Fibroblast of skin of left biceps (primary cell): ENCODE measurements at places on chromosomes 5 and 9.

DNA sequence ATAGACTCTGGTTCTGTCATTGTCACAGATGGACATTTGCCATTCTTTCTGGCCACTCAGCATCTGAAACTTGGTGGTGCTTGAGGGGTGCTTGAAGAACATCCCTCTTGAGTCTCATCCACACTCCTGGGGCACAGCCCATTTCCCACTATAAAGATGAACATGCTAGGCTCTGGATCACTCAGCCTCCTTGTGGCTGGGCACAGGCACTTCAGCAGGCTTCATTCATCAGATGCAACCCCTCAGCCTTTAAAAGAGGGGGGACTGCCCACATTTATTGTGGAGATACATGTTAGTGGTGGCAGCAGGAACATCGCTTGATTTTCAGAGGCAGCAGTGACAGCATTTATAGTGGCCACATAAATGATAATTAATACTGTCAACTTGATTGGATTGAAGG, 124.7 kb upstream of the NIPBL start:
- DNase-seq, result no peak

DNA sequence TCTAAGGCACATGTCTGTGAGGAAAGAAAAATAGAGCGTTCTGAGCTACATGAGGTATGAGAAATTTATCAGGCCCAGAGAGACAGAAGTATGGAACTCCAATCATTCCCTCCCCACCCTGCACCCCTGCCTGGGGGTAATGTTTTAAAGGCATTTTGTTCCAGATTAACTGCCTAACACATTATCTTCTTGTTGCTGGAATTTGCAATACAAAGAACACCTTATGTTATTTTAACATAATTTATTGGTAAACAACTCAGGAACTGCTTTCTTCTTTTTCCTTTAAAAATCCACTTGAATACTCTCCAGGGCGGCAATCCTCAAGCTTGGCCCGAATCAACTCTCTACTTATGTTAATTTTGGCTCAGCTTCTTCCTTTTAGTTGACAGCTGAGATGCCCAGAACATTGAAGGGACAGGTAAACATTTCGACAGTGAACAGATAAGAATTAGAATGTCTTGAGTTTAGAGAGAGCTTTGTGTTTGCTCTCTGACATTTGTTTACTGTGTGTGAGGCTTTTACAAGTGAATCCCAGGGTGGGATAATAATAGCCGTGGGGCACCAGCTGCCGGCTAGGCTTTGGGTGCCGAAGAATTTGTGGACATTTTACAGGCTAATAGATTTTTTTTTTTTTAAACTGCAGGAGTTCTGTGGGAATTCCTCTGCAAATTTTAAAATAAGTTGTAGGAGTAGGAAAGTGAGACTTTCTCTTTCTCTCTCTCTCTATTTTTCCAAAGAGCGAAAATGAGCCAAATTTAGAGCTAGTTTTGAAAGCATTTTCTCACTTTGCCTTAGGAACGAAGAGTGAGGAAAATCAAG, 96.4 kb upstream of the TAF11L2 start:
- no peak for DNase-seq

- no peak for DNase-seq
Observed at GRCh38 chr5:74919487-74919886, 53.3 kb upstream of the FAM169A start.

DNA sequence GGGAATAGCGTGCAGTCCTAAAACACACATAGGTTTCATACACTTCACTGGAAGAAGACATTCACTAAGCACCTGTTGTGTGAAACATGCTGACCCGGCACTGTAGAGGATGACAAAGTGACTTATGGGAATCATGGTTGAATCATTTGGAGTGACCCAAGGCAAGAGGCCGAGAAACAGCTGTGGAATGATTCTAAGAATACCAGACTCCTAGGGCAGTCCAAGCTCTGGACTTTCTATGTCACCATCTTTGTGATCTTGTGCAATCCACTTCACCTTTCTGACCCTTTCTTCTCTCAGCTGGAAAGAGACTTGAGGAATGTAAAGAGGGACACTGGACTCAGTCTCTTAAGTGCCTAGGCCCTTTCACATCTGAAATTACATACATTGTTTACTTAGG, 13.1 kb downstream of the MSANTD3 start:
- no peak for DNase-seq

DNA sequence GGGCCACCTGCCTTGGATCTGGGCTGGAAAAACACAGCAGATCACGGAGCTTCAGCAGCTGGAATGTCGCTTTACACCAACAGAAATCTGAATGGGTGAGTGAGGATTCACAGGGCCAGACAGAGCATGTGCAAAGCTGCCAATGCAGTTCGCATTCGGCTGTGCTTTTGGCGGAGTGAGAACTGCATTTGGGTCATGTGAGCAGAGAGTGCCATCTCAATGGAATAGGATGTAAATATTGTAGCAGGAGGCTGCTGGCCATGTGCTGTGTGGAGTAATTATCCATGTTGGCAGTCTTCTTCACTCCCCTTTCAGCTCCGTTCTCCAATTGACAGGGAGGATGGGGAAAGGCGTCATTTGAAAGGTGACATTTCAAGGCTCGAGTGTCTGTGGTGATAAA, at the start of gene ANKRD55:
TSS of gene ANKRD55 (minus strand) at position 101 of the 400 bp plus-strand sequence. CDS start 417 bp downstream, outside the sequence.
- no peak for DNase-seq

GRCh38 chr9:120873512-120873911, 3.5 kb downstream of the PHF19 start:
- no peak for DNase-seq

GRCh38 chr9:73180403-73180802, 28.7 kb downstream of the ANXA1 start:
- peak; percentile 69 for DNase-seq

- DNase-seq, result no peak
Observed at GRCh38 chr9:6689893-6690674, 44.6 kb upstream of the GLDC start.

GRCh38 chr9:122138560-122139268, 20.9 kb downstream of the NDUFA8 start:
- no peak for DNase-seq

- no peak for DNase-seq
Observed at GRCh38 chr5:24643880-24644279, 898 bp downstream of the CDH10 start.
